HFF-Myc (cell line): ENCODE measurements at places on chromosomes 2 and 18.

DNA sequence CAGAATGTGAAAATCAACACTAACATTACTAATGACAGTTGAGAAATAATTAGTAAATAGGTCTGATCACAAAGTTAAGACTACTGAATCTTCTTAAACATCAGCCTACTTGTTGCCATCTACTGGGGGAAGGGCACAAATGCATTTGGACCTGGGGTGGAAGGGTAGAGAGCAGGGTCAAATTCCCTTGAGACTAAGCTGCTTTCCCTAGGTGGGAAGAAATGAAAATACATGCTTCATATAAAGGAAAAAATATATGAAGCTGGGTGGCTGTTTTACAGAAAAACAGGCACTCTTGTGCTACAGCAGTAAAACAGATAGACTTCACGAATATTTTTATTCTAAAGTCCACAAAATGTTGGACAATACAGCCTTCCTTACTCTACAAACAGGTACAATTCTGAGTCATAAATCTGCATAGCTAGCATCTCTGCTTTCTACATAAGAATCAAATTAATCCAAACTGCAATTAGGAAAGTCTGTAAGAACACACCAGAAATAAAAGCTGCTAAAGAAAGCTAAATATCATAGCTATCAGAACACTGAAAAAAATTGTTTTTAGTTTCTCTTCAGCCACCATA lies 10.9 kb downstream of the TRIP12 start:
- no peak for DNase-seq

- no peak for DNase-seq
Measured at GRCh38 chr2:168120310-168120709, 127.1 kb downstream of the STK39 start.

- no peak for DNase-seq
Measured at GRCh38 chr18:31683106-31683505, 1.3 kb downstream of the B4GALT6 start.

- DNase-seq: no peak
Measured at GRCh38 chr18:60978338-60978737, 354.9 kb upstream of the CDH20 start.

DNA sequence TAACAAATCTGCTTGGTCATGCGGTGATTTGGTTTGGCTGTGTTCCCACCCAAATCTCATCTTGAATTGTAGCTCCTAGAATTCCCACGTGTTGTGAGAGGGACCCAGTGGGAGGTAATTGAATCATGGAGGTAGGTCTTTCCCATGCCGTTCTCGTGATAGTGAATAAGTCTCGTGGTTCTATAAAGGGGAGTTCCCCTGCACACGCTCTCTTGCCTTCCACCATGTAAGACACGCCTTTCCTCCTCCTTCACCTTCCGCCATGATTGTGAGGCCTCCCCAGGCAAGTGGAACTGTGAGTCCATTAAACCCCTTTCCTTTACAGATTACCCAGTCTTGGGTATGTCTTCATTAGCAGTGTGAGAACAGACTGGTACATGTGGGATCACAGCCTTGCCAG lies 36.7 kb downstream of the TRABD2A start:
- DNase-seq: no peak

DNA sequence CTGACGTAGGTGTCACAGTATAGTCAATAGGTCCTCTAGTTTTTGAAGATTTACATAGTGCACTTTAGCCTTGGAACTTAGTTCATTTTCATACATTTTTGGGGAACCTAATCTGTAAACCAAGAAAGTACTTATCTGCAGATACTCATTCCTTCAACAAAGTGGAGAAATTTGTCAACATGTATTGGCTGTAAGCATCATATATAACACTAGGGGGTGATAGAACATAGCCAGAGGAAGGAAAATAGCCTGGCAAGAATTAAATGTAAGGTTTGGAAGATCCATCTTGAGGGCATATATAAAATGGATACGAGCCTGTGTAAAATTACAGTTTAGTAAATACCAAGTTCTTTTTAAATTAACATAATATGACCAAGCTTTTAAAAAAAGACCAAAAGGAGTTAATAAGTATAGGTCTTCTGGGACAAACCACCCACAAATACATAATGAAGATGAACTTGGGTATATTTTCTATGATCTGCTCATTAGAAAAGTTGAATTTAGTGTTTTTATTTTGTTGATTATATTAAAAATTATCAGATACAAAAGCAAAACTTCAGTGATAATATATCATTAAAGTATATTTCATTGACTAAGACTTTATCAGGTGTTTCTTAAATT lies 18.2 kb downstream of the RPL37A start:
- DNase-seq: no peak

DNA sequence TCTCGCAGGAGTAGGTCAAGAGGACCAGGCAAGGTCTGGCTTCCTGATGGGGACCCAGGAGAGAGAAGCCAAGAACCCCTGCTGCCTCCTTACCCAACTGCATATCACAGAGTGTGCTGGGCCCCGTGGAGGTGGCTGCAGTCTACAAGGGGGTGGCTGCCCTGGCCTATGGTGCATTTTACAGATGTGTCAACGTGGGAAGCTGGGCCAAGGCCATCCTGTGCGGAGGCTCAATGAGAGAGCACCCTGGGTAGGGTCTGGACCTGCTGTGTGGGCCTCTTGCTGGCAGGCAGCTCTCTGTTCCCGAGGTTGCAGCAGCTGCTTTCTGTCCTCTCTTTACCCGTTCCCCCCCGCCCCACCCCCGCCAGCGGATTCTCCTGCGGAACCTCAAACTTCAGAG lies 61.4 kb downstream of the GBX2 start:
- no peak for DNase-seq

- no peak for DNase-seq
Measured at GRCh38 chr2:146271131-146271831, 1573.5 kb upstream of the ACVR2A start.

GRCh38 chr2:189584686-189585085 lies 4.1 kb upstream of the SLC40A1 start:
- no peak for DNase-seq

DNA sequence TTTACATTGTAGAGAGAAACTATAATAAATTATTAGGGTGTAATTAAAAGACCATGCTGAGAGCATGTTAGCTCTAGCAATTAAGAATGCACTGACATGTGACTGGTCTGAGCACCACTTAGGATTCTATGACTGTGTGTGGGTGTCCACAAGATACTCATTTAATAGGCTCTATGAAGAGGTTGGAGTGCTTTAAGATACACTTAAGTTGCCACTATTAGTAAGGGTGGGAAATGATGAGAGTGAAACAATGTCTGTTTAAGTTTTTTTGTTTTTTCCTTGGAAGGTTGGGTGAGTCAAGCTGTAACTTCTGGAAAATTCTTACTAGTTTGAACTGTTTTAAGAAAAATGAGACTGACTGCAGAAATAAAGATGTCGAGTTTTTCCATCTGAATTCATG lies 1.8 kb upstream of the FAP start:
- no peak for DNase-seq

GRCh38 chr18:23662309-23663263 lies at the start of gene ANKRD29:
Gene ANKRD29, minus strand, starts transcription at chr18:23662911. Its CDS starts 181 bp downstream, at chr18:23662730.
- no peak for DNase-seq

DNA sequence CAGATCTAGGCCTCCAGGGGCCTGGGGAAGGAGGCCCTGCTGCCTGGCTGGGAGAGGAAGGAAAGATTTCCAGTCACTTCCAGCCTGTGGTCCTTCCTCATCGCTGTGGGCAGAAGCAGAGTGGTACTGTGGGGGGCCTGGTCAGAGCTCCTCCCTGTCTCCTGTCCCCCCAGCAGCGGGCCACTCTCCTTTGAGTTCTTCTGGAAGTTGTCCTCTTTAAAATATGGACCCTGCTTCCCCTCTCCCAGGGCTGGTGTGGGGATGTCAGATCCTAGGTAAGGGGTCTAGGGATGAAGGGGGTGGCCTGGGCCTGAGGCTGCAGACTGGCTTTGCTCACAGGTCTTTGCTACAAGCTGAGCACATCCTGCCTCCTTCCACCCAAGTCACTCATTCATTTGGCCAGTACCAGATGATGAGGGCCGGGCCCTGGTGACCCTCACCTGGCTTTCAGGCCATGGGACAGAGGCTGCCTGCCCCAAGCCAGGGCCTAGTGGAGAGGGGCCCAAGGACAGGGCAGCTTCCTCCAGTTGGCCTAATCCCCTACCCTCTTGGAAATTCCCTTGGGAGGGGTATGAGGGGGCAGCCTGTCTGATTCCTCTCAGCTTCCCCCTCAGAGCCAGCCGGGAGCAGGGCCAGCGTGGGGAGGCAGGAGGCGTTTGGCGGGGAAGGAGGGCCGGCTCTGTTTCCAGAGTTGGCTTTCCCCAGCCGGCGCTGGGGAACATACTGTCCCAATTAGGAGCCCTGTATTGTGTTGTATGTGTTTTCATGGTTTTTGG lies 231.9 kb downstream of the DYSF start:
- DNase-seq: no peak

DNA sequence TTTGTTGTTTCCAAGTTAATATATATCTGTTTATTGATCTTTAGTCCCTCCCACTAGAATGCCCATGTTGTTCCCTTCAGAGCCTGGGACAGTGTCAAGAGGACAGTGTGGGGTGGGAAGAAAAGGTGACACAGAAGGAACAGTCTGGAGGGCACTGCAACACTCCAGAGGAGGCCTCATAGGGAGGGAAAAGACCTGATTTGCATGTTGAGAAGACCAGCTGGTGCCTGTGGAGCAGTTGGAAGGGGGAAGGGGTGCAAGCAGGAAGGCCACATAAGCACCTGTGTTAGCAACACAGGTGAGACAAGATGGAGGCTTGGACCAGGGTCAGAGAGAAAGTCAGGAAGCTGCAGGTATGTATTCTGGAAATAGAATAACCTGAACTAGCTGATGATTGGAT lies 48.1 kb upstream of the FHOD3 start:
- no peak for DNase-seq

GRCh38 chr2:238457927-238458324 lies 31.2 kb downstream of the ASB1 start:
- DNase-seq: no peak

- DNase-seq: no peak
Measured at GRCh38 chr2:237818066-237818473, 19.5 kb downstream of the RBM44 start.

DNA sequence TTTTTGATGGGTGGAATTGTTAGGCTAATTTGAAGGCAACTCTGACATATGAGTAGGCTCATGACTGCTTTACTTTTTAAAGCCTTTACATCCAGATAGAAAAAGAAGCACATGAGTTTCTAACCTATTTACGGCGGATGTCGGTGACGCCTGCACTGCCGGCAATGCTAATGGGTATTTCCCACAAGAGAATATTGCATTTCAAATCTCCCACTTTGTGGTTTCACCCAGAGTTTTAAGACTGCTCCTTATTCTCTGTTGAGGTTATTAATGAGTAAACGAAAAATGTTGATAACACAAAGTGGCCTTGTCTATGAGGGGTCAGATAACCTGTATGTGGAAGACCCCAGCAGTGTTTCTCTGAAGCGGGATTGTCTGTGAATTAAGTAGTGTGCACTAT lies 14.0 kb downstream of the CCDC85A start:
- no peak for DNase-seq

GRCh38 chr2:1518331-1518803 lies 105.1 kb downstream of the TPO start:
- DNase-seq: no peak

GRCh38 chr18:80033181-80034067 lies 810 bp upstream of the RBFA start:
- DNase-seq: peak; percentile 84

DNA sequence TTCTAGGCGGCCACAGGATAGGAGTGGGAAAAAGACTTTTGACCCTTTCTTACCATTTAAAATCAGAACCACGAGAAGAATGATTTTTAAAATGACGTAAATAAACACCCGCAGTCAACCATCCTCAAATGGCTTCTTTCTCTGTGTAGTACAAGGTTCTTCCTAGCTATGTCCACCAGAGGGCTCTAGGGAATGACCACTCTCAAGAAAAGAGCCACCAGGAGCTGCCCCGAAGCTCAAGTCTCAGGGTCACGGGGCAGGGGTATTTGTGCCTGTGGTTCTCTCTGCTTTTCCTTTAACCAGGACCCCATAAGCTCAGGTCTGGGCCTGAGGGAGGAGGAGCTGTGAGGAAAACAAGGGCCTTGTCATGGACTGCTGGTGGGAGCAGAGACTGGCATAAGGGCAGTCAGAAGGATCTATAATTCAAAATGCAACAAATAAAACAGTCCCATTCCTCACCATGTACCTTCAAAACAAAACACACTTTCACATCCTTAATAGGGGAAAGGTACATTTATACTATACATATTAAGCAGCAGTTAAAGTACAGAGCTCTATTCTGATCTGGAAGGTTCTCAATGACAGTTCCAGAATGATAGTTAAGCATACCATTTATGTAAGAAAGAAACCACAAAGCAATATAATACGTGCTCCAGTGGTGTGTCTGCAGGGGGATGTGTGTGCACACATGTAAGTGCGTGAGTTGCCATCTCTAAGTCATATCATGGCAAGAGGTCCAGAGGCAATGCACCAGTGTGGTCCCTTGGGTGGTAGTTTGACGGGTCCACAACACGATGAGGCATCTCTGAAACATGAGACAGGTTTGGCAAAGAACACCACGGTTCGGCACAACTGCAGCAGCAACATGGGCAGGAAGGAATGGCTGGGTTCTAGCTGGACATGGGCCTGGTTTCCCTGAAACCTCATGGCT lies 18.6 kb downstream of the LYPD1 start:
- DNase-seq: no peak

GRCh38 chr2:145939949-145940348 lies 1420.0 kb upstream of the ZEB2 start:
- DNase-seq: no peak

DNA sequence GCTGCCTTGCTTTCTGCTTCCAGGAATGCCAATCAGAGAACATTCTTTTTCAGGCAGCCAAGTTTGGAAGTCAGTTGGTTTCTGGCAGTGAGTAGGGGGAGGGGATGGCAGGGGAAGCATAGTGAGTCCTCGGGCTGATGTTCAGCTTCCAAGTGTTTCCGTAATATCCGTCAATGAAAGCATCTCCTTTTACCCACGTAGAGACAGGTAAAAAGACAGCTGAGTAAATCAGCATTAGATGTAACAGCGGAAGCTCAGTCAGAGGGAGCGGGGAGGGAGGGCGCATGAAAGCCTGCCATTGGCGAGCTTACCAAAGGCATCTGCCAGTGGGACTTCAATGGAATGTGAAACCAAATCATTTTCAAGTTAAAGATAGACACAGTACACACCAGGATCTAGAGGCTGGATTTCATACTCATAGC lies 117.1 kb upstream of the DTNA start:
- DNase-seq: no peak

GRCh38 chr2:54550547-54550946 lies 94.4 kb downstream of the SPTBN1 start:
- no peak for DNase-seq

DNA sequence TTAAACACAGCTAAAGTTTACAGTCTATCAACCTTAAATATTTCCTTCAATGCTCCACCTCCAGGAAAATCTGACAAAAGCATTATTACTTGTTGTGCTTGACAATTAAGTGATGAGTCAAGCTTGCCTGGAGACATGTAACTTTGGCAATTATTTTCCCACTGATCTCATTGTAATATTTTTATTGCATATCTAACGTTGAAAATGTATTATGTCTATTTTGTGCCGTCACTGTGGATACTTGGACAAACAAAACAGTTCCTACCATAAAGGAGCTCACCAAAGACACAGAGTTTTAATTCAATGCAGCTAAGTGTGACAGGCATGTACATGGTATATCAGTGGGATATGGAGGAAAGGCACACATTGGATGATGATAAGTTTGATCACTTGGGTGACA lies 24.7 kb downstream of the RNF103 start:
- no peak for DNase-seq

- no peak for DNase-seq
Measured at GRCh38 chr18:59700535-59700967, 3.3 kb upstream of the CCBE1 start.

- DNase-seq: no peak
Measured at GRCh38 chr18:28073658-28074057, 103.3 kb downstream of the CDH2 start.
